Inflammatory macrophage treated with lipopolysaccharide for 1 hour (primary cell): ENCODE measurements at places on chromosomes 7 and 10.

DNA sequence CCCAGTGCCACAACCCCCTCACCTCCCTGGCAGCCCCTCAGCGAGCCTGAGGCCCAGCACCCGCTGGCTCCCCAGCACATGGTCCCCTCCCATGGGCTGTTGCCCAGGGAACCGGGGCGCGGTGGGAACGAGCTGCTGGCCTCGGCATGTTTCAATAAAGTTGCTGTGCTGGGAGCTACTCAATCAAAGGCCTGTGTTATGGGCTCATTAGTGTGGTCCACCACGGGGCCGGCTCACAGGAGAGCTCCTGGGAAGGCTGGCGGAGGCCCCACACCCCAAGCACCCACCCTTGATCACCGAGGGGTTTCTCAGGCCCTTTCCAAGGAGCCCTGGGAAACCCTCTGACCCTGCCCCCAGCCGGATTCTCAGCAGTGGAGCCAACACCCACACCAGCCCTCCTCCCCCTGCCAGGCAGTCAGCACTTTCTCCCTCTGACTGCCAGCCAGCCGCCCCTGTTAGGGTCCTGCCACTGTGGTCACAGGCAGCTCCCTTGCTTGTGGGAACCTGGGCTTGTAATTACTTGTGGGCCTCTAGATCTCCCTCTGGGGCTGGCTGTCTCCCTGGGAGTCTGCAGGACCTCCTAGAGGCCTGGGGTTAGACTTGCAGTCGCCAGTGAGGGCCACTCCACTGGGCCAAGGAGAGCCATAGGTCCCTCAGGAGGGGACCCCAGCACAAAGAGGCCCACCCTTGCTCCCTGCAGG, 24.8 kb upstream of the TRIM8 start:
- DNase-seq = no peak

DNA sequence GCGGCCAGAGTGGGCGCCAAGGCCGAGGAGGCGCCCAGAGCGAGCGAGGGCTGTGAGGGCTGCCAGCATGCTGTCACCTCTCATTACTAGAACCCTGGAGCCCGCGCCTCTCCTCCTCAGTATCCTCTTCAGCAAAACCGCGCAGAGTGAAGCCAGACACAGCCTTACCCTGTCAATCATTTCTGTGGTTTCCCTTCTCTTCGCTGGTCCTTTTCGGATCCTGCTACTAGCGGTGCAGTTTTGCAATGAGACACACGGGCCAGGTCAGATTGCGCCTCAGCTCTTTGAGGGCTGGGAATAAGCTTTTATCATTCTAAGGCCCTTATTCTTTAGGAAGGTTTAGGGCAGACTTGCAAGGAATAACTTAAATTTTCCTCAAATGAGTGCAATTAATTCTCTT, 55.5 kb upstream of the FAM171A1 start:
- no peak for DNase-seq

DNA sequence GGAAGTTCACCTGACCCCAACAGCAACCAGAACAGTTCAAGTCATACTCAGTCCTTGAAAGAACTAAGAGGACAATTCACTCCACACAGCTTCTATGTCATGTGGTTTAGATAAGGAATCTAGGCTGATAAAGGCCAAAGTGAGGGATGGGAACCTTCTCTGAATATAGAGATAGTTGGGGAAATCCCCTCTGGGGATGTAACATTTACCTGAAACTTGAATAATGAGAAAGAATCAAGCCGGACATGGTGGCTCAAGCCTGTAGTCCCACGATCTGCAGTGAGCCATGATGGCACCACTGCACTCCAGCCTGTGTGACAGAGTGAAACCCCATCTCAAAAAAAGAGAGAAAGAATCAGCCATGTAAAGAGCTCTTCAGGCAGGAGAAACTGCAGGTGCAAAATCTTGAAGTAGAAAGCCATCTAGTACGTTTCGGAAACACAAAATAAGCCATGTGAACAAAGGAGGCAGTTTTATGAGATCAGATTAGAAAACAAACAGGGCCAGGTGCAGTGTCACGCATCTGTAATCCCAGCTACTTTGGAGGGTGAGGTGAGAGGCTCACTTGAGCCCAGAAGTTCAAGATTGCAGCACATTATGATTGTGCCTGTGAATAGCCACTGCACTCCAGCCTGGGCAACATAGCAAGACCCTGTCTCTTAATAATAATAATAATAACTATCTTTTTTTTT, 4.5 kb upstream of the DNMBP start:
- DNase-seq = no peak

DNA sequence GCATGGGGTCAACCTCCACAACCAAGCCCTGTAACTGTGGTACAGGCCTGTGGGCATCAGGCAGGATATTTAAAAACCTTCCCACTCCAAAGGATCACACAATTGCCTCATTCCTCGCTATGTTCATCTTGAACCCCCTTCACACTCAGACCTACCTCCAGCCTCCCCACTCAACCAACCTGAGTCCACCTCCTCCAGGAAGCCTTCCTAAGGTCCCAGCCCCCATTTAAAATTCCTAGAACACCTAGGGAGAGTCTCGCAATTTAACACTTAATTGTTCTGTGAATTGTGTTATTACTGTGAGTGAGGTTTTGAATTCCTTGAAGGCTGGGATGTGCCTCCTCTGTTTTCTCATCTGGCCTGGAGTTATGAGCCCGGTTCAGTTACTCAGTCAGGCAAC, 93.1 kb upstream of the SMNDC1 start:
- no peak for DNase-seq

DNA sequence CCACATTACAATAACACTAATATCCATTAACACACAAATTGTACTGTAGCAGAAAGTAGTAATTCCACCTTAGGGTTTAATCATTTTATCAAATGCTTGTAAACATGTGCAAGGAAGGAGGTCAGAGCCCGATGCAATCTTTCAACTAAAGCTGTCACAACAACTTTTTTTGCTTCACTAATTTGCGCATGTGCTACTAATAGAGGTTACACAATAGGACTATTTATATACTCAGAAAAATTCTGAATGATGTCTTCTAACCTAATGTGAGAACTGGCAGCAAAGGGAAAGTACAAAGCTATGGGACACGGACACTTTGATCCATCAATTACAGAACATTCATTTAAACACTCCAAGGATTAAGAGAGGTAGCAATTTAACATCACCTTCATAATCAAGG, 244.4 kb downstream of the CHCHD3 start:
- DNase-seq = no peak

DNA sequence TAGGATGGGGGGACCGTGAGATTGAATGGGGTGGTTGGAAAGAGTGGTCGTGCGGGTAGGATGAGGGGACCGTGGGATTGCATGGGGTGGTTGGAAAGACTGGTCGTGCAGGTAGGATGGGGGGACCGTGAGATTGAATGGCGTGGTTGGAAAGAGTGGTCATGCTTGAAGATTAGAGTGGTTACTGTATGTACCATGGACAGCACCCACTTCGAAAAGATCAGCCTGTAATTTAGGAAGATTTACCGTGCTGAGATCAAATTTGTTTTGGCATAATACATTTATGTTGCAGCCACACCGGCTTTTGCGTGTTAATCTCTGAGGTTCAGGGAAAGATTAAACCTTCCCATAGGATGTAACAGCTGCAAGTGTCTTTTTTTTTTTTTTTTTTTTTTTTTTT, 495.2 kb upstream of the ADARB2 start:
- no peak for DNase-seq

- peak; percentile 81 for DNase-seq
Observed at GRCh38 chr10:58334817-58335305, at the start of gene UBE2D1. TSS of gene UBE2D1 (plus strand) at chr10:58335006. CDS start at chr10:58335202, 196 bp downstream.

DNA sequence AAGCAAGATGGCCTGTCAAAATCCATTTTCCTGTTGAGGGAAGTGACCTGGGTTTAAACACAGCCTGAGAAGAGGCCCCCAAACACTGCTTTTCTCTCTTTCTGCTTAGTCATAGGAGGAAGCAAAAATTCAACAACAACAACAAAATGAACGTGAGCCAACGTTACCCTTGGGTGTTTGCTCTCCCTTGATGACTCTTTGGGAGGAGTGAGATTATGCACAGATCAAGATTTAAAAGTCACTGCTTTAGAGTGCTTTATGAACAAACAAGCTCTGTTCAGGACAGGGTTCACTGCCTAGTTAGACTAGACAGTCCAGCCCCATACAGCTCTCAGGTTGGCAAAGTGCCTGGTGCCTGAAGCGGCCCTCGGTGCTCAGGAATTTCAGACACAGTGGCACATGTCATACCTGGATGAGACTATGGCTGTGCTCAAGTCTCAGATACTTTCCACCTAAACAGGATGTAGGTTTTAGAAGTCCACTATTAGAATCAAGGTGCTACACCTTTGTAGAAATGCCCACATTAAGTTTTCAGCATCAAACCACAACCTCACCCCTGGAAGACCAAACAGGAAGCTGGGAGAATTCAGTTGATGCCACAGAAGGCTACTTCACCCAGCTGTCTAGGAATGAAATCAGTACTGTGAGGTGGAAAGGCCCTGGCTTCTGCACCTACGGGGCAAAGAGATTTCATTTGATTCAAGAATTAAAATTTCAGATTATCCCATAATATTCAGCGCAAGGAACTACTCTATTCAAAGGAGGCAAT, 38.7 kb downstream of the DENND11 start:
- DNase-seq = no peak

DNA sequence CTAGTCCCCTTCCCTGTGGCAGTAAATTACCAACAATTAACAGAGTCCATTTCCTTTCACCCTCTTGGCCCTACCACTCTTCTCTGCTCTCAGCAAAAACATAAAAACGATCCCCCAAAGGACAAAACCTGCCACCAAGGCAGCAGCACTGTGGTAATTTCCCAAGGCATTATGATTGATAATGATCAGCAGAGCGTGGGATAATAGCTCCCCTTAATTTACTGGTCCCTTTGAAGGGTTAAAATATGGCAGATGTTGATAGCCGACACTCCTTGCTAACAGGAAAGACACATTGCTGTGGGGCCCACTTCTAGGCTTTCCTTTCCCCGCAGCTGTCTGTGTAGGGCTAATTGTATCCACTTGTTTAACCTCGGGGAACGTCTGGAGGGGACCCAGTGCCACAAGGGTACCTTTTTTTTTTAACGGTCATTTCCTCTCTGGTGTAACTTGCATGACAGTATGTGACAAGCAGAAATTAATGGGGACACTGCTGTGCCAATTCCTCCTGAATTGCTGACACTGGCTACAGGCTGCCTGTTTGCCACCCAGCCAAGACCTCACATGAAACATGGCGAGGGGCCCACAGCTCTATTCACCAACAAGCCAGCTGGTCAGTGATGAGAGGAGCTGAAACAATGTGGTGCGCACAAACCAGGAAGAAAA, 81.3 kb downstream of the CDK6 start:
- DNase-seq = no peak

- no peak for DNase-seq
Observed at GRCh38 chr7:158454631-158455030, 133.0 kb downstream of the PTPRN2 start.

DNA sequence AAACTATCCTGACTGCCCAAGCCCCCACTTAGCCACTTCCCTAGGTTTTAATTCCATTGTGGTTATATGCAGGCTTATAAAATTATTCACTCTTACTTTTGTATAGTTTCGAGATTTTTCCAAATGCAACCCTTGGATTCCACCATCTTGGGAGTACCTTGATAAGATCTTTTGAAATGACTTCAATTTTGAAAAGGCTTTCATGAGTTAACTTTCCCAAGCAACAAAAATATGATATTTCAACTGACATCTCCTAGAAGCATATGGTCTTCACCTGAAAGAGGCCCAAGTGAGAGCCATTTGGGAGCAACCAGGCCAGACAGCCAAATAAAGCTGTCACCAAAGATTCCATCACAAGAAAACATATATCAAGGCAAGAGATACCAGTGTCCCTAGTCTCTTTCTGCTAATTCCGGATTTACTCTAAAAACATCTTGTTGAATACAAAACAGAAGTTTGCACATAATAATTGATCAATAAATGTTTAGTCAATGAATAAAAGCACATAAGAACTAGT, 1.7 kb upstream of the ST8SIA6 start:
- no peak for DNase-seq

GRCh38 chr7:76310102-76310957, 7.9 kb downstream of the HSPB1 start:
- no peak for DNase-seq

- DNase-seq = no peak
Observed at GRCh38 chr10:17644485-17644943, 563 bp downstream of the STAM start.

- DNase-seq = no peak
Observed at GRCh38 chr10:12572281-12572680, 222.9 kb downstream of the CAMK1D start.

GRCh38 chr10:56623064-56623463, 262.0 kb upstream of the ZWINT start:
- no peak for DNase-seq

- DNase-seq = peak; percentile 82
Observed at GRCh38 chr10:47207281-47207615, 92.7 kb upstream of the GDF10 start.

- no peak for DNase-seq
Observed at GRCh38 chr7:68547181-68547580, 1051.1 kb upstream of the AUTS2 start.

DNA sequence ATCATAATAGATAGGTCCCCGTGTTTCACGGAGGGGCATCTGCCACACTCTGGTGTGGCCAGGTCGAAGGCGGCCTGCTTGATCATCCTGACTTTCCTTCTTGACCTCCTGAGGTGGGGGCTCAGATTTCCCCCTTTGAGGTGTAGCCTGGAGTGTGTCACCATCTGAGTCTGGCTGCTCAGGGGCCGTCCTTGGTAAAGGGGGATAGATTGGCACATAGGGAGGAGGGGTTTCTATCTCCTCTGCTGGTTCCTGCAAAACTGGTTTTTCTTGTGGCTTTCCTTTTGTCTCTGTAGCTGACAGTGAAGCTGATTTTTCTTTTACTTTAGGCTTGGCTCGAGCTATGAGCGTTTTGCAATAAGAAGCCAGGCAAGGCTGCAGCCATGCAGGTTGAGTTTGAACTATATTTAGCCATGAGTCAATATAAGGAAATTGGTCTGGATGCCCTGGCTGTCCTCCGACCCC, 7.1 kb upstream of the ZNF117 start:
- DNase-seq = no peak

DNA sequence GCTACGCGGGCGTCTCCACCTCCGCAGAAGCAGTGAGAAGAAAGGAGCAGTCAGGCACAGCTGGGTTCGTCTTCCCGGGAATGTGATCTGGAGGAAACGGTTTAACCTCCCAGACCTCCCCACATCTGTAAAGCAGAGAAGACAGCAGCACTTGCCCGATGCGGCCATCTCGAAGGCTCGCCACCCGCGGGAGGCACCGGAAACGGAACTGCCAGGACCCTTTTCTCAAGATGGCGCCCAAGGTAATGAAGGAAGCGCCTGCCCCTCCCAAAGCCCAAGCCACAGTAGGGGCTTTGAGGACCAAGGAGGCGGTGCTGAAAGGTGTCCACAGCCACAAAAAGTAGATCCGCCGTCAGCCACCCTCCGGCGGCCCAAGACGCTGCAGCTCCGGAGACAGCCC, 41.7 kb downstream of the ASB13 start:
- DNase-seq = no peak

DNA sequence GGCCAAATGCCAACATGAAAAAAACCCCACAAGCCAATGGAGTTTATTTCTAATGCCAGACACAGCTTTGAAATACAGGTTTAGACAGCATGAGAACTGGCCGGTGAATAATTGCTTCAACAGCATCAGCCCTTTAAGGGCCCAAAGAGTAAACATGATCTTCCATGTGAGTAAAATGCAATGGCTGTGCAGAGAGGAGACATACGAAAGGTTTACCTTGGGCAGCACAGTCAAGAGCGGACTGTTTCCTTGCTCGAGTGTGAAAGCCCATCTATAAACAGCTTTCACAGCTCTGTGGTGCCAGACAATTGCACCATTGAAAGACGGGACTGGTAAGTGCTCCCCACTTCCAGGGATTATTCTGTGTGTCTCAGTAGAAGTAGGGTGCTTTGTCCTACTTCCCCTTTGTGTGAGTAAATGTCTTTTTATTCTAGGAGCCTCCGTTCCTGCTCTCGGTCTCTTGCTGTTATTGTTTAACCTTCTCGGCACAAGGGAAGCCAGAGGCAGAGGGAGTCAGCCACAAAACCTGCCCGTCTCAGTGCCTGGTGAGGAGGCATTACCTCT, 77.8 kb upstream of the KAT6B start:
- DNase-seq = peak; percentile 12
